ENCODE measurements at places on chromosomes 11 and 22. TPM values are rescaled to one million over a fixed set of nuclear protein-coding genes. Genes with fewer than 3 reads are reported as not detected.

SCGB1D4 gene
- total RNA-seq: not detected

KRTAP5-11 gene
- not detected for total RNA-seq

TNNI2 gene
- 1.3 TPM for total RNA-seq

NR1H3 gene
- 25.5 TPM for total RNA-seq

DNA sequence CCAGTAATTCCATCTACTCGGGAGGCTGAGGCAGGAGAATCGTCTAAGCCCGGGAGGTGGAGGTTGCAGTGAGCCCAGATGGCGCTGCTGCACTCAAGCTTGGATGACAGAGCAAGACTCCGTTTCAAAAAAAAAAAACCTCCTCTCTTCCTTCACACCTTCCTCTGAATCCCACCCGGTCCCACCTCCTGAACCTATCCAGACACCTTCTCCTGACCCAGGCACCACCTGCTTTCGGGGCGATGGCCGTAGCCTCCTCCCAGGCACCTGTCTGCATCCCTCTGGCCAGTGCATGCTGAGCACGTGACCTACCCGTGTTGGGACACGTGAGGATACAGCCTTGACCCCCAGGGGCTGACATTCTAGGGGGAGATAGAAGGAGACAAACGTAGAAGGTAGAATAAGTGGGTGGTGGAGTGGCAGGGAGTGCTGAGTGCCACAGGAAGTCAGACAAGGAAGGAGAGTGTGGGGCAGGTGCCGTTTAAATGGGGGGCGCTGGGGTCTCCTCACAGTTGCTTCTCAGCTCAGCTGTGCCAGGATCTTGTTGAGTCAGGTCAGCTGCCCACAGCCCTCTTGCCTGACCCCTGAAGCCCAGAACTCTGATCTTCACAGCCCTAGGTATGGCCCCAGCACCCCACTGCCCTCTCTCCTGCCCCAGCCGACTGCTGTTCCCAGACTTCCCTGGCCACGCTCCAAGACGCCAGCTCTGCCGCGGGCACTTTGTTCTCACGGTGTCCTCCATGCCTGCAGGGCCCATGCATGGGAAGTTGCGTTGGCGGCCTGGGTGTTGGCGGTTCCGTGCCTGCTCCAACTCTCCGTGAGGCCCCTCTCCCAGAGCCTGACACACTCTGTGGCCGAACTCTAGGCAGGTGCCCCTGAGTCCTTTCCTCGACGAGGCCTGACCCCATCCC lies 1.2 kb upstream of the MIOX start:
- DNase-seq: no peak

- peak; percentile 94 for DNase-seq
These were observed at the start of the genes NCAPD3 and VPS26B for GRCh38 chr11:134223836-134224709. NCAPD3 (minus strand) TSS chr11:134223967; CDS start chr11:134223926, 41 bp downstream. VPS26B (plus strand) TSS chr11:134224671; CDS start chr11:134225123, 452 bp downstream.

- DNase-seq: no peak
These were observed 390.6 kb downstream of the AASDHPPT start for GRCh38 chr11:106468086-106468485.

DNA sequence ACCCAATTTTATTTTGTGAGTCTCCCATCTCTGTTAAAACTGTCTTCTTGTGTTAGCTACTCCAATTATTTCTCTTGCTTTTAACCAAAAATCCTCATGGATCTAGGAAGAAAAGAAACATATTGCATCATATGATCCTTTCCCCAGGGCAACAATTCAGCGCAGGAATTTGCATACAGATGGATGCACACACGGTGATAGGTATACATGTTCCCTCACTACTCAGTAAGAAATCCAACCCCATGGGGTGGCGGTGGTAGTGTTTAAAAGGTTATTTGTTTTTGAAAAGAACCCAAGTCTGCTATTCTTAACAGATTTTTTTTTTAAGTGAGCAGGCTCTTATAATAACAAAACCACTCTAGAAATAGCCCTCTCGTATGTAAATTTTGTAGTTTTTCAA lies 4.2 kb upstream of the SYN3 start:
- DNase-seq: no peak

GRCh38 chr22:27801202-27801615 lies 347 bp downstream of the MN1 start:
- no peak for DNase-seq

GRCh38 chr22:38034278-38034882 lies 22.8 kb upstream of the PICK1 start:
- DNase-seq: no peak

GRCh38 chr22:24516301-24516737 lies 21.2 kb downstream of the UPB1 start:
- DNase-seq: peak; percentile 53

- no peak for DNase-seq
These were observed 92.8 kb downstream of the RASSF10 start for GRCh38 chr11:13101644-13102512.

Data from mesothelial cell of epicardium (in vitro differentiated cells).